ENCODE measurements at places on chromosomes 13 and 19.

DNA sequence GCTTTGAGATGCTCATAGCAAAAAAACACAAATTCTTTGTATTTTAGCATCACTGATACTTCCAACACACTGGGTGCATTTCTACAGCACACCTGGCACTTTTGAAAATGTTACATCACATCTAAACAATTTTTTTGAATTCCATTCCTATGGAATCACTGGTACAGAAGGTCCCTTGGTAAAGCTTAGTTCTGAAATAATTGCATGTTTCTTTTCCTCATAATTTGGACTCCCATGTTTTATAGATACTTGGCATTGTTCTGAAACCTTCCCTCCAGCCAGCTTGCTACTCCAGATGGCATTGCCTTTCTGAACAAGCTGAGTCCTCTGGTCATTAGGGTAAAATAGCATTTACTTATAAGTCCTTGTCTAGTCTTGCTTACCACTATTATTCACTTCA, 481.3 kb upstream of the GPC6 start:
- DNase-seq: no peak

- no peak for DNase-seq
These were observed 296.5 kb upstream of the MIR17HG start for GRCh38 chr13:91050970-91051369.

DNA sequence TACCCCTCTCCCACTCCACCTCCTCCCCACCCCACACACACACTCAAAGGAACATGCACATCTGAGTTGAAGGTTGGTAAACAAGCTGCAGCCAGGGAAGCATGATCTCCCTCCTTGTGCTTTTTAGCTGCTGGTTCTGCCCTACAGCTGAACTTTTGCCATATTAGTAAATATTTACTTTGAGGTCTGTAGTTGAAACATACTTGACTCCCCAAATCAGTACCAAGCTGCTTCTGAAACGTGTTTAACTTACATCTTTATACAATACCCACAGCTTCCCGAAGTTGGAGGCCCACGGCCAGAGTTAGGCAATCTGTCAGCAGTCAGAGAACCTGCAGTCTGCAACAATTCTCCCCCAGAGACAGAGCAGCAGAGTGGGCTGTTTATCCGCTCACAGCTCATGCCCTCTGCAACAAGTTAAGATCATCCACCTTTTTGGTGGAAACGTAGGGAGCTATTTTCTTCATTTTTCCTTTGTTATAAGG, 1.5 kb upstream of the PCDH20 start:
- no peak for DNase-seq

GRCh38 chr19:8459520-8460270, 14.9 kb downstream of the HNRNPM start:
- DNase-seq: no peak

GRCh38 chr19:16036397-16036925, 39.8 kb upstream of the TPM4 start:
- no peak for DNase-seq
